ENCODE measurements at places on chromosomes 6 and 20. TPM values are rescaled to one million over a fixed set of nuclear protein-coding genes. Genes with fewer than 3 reads are reported as not detected.

MYCT1 gene
- total RNA-seq, result 24.7 TPM

ZC2HC1B gene
- not detected for total RNA-seq

CLDN20 gene
- not detected for total RNA-seq

TFAP2C gene
- 6.0 TPM for total RNA-seq

RNF144B gene
- total RNA-seq, result 28.6 TPM

DNA sequence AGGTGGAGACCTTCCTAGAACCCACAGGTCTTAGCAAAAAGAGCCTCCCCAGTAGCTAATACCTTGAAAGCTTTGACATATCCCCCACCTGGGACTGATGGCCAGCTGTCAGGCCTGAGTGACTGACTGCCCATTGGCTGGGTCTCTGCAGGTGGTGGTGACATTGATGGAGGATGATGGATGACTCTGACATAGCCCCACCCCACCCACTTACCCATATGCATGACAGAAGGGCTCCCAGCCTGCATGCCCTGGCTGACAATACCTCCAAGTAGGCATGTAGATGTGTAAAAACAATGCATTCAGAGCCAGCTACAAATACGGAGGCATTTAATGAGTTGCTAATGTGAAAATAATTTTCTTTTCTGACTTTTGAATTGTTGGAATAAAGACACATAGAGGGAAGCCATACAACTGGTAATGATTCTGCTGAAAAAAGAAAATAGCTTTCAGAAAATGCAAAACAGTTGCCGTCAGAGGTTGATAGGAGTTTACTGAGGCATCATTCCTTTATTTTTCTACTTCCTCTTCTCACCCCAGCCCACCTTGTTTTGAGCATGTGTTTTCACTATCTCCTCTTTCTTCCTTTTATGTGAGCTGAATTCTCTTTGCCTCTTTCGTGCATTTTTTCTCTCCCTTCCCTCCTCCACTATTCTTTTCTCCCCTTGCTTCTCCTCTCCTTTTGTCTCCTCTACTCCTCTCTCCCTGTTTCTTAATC, 70.6 kb downstream of the OLIG3 start:
- no peaks in the 10 kb centered on the region for H3K36me3 ChIP-seq
- H3K4me3 ChIP-seq, result no peak overlapping the region
- no peak for DNase-seq
- no peaks in the 10 kb centered on the region for H3K4me1 ChIP-seq
- H3K27ac ChIP-seq, result no peak overlapping the region
- no peaks in the 10 kb centered on the region for H3K27me3 ChIP-seq

DNA sequence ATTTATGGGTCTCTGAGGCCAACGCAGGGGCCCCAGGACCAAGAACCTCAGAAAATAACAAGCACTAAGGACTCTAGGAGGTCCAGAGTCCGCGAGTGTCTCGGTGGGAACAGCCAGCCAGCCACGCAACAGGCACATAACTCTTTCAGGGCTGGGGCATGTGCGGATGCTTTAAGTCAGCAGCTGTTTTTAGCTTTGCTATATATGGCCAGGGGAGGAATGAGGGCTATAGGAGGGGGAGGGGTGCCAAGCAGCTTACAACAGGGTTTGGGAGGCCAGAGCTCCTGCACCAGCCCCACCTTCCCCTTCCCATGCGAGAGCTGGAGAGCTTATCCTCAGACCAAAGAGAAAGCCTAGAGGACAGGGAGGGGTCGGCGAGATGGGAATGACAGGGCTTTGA, 6.2 kb downstream of the JPH2 start:
- H3K36me3 ChIP-seq, result no peaks in the 10 kb centered on the region
- H3K27me3 ChIP-seq, result no peaks in the 10 kb centered on the region
- peak overlapping the region; percentile 90 for H3K27ac ChIP-seq
- DNase-seq, result peak; percentile 87
- peak overlapping the region; percentile 12 for H3K4me3 ChIP-seq

DNA sequence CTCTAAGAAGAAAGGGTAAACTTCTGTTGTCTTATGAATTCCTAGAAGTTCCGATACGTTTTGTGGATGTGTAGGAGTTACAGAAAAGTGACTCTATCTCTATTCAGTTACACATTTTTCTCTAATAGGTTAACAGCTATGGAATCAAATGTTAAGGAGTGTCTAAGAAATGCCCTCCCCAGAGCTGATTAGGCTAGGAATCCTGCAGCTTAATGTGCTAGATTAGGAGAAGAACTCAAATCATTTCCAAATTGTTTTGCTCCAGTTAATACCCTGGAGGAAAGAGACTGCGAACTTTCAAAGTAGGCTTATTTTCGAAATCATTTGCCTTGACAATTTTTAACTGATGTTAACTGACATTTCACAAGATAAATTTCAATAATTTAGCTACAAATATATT, 51.9 kb downstream of the IBTK start:
- H3K36me3 ChIP-seq, result peaks cover 4% of the 10 kb centered on the region
- H3K4me1 ChIP-seq, result no peaks in the 10 kb centered on the region
- H3K4me3 ChIP-seq, result no peak overlapping the region
- H3K27ac ChIP-seq, result no peak overlapping the region
- DNase-seq, result no peak
- H3K27me3 ChIP-seq, result no peaks in the 10 kb centered on the region

- peaks cover 6% of the 10 kb centered on the region for H3K4me1 ChIP-seq
- DNase-seq, result peak; percentile 4
- H3K36me3 ChIP-seq, result no peaks in the 10 kb centered on the region
- H3K27ac ChIP-seq, result no peak overlapping the region
- H3K27me3 ChIP-seq, result no peaks in the 10 kb centered on the region
Observed at GRCh38 chr20:25314497-25315417, 66.9 kb downstream of the PYGB start.

DNA sequence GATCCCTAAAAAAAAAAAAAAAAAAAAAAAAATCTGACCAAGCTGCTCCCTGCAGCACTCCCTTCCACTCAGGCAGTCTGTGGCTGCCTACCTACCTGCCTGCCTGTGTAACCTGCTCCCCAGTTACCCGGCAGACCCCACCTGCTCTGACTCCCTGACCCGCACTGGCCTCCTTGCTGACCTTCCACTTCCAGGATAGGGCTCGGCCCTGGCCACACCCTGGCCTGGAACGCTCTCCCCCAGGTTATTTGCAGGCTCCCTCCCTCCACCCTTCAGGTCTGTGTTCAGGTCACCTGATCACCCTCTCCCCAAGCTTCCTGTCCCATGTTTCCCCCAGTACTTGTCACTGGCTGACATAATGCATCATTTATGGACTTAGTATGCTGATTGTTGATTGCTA, 134.3 kb downstream of the SLC23A2 start:
- H3K4me3 ChIP-seq, result no peak overlapping the region
- DNase-seq, result no peak
- H3K36me3 ChIP-seq, result no peaks in the 10 kb centered on the region
- no peak overlapping the region for H3K27ac ChIP-seq
- H3K4me1 ChIP-seq, result no peaks in the 10 kb centered on the region

DNA sequence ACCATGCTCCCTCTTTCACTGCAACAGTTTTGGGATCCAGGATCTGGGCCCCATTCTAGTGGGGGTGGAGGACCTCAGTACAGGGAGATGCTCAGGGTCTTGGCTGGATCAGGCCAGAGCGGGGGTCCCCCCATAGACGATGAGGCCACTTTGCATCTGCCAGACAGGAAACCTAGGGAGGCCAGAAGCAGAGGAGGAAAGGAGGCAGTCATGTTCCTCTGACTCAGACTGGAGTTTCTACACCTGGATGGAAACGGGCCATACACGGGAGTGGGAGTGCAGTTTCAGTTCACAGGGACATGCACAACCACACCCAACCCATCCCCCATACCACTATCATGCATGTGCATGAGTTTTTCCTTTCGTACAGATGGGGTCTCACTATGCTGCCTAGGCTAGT, 3.6 kb upstream of the EMILIN3 start:
- H3K27ac ChIP-seq, result no peak overlapping the region
- no peaks in the 10 kb centered on the region for H3K36me3 ChIP-seq
- no peaks in the 10 kb centered on the region for H3K27me3 ChIP-seq
- DNase-seq, result no peak
- no peaks in the 10 kb centered on the region for H3K4me1 ChIP-seq

DNA sequence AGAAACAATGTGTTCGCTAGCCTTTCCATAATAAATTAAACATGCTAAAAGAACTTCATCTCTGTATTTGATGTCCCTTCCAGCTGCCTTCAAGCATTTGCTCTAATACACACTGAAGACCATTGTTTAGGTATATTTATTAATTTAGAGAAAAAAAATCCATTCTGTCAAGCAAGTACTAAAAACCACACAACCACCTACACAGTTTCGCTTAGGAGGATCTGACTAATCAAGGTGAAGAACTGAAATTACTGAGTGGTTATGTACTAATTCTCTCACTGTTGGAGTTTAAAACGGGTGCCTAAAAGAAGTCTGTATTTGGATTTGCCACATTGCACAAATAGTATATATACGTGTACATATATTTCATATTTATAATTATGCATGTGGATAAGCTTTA, 58.9 kb downstream of the GMDS start:
- no peak for DNase-seq
- no peak overlapping the region for H3K4me3 ChIP-seq
- no peaks in the 10 kb centered on the region for H3K36me3 ChIP-seq
- no peak overlapping the region for H3K27ac ChIP-seq

DNA sequence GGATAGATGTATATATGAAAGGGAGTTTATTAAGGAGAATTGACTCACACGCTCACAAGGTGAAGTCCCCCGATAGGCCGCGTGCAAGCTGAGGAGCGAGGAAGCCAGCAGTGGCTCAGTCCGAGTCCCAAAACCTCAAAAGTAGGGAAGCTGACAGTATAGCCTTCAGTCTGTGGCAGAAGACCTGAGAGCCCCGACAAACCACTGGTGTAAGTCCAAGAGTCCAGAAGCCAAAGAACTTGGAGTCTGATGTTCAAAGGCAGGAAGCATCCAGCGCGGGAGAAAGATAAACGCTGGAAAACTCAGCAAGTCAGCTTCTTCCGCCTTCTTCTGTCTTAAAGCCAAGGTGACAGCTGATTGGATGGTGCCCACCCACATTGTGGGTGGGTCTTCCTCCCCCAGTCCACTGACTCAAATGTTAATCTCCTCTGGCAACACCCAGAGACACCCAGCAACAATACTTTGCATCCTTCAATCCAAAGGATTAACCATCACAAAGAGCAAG, 102.6 kb upstream of the GJE1 start:
- no peak overlapping the region for H3K27ac ChIP-seq
- no peaks in the 10 kb centered on the region for H3K27me3 ChIP-seq
- no peak overlapping the region for H3K4me3 ChIP-seq
- no peaks in the 10 kb centered on the region for H3K4me1 ChIP-seq

GRCh38 chr6:21190701-21191100, 402.9 kb upstream of the SOX4 start:
- no peaks in the 10 kb centered on the region for H3K36me3 ChIP-seq
- H3K27me3 ChIP-seq, result no peaks in the 10 kb centered on the region
- DNase-seq, result no peak
- H3K4me3 ChIP-seq, result no peak overlapping the region

GRCh38 chr20:25019381-25020155, 27.0 kb upstream of the APMAP start:
- DNase-seq, result no peak
- no peaks in the 10 kb centered on the region for H3K27me3 ChIP-seq
- H3K36me3 ChIP-seq, result no peaks in the 10 kb centered on the region
- H3K4me1 ChIP-seq, result no peaks in the 10 kb centered on the region
- H3K4me3 ChIP-seq, result no peak overlapping the region

DNA sequence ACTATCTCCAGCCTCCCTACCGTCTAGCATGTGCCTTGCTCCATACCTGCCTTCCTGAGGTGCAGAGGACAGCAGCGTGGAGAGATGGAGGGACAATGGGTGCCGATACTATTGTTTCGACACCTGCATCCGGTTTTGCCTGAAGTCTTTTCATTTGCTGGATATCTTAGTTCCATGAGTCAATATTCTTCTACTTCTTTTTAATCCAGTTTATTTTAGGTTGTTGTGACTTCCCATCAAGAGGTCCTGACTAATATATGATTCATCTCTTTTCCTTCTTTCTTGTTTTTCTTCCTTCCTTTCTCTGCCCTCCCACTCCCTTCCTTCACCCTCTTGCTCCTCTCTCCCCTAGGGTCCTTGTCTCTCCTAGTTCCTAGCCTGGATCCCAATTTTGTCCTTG, 91.4 kb downstream of the CDH26 start:
- no peaks in the 10 kb centered on the region for H3K36me3 ChIP-seq
- no peak overlapping the region for H3K4me3 ChIP-seq
- no peaks in the 10 kb centered on the region for H3K4me1 ChIP-seq
- no peak for DNase-seq
- no peak overlapping the region for H3K27ac ChIP-seq

GRCh38 chr6:87277123-87277522, 45.3 kb upstream of the SMIM8 start:
- no peaks in the 10 kb centered on the region for H3K36me3 ChIP-seq
- no peaks in the 10 kb centered on the region for H3K4me1 ChIP-seq
- H3K27me3 ChIP-seq, result no peaks in the 10 kb centered on the region
- H3K27ac ChIP-seq, result no peak overlapping the region
- H3K4me3 ChIP-seq, result no peak overlapping the region

DNA sequence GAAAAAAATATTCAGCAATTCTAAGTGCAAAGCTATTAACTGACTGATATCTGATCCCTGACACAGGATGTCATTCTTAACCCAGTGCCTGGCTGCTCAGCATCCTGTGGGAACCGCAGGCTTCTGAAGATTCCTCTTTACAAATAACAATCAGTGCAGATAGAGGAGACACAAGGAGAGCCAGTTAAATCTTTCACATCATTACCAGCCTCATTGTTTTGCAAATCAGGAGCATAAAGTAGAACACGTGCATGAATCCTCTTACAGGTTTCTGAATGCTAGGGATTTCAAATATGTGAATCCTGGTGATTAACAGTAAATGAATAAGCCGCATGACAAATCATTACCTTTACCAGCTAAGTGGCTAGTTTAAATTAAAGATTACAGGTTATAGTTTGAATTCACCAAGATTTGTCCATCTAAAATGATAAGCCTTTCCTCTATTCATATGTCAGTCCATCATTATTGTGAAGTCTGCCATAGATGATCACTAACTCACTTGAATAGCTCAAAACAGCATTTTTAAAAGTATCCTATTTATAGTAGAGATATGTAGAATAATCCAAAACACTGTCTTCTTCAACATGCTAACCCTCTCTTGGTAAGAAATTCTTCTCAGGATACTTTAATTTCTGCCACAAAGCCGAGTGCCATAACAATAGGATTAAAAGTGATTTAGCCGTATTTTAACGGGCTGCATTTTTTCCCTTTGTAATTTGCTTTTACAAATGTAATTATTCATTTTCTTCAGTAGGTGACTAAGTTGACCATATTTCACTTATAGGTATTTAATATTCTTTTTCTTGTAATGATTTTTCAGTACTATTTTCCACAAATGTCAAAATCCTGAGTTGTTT, 367.3 kb upstream of the EPHA7 start:
- no peak overlapping the region for H3K4me3 ChIP-seq
- H3K27me3 ChIP-seq, result no peaks in the 10 kb centered on the region
- H3K4me1 ChIP-seq, result no peaks in the 10 kb centered on the region
- H3K27ac ChIP-seq, result no peak overlapping the region
- DNase-seq, result no peak
